NCI-H748 treated with DMSO at 0.1 percent for 48 hours (cell line): ENCODE measurements at places on chromosomes 11 and 22.

DNA sequence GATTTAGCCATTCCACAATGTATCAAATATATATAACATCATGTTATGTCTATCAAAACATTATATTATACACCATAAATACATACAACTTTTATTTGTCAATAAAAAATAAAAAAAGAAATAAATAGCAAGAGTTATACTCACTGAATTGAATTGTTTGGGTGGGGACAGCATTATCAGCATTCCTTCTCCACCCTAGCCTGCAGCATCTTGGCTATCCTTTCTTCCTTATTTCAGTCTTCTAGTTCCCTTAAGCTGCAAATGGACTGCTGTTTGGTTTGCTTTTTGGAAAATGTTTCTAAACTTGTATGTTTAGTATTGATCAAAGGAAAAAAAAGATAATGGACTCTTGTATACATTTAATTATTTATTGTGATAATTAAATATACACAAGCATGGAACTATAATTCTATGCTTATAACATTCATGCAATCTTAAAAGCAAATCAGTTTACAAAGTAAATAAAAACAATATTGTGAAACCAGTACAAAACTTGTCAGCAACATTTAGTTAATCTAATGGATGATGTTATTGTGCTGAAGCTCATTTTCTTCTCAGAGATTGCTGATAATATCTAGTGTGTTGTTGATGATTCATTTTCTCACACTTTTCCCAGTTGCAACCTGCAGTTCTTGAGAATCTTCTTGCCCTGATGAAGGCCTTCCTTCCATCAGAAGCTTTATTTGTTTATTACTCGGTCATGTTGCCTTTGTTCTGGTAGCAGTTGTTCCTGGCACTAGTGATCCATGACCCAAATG, 5.0 kb downstream of the ARHGAP42 start:
- DNase-seq: no peak

DNA sequence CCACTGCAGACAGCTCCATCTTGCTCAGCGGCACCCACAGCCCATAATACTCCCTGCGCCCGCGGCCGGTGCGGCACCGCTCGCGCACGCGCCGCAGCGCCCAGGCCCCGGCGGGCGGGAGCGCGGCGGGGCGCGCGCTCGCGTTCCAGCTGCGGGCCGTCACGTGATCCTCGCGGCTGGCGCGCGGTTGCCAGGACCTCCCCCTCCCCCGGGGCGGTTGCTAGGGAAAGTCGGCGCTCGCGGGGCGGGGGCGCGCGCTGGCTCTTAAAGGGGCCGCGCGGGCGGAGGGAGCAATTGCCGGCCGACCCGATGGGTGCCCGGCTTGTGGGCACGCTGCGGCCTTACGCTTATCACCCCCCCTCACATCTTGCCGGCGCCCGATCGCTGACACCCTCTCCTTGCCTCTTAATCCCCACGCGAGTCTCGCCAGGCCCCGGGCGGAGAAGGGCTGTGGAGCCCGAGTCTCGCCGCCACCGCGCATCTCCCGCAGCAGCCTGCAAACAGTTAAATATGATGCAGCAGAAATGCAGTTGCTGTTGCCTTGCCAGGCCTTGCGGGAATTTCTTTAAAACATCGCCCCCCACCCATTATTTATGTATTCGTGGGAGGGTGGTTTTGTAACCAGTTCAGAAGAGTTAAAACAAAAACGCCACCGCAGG, at the start of gene CBX6:
CBX6 (minus strand) TSS at position 45 of the 659 bp plus-strand sequence; CDS start at position 19, 26 bp downstream.
- DNase-seq: peak; percentile 57

DNA sequence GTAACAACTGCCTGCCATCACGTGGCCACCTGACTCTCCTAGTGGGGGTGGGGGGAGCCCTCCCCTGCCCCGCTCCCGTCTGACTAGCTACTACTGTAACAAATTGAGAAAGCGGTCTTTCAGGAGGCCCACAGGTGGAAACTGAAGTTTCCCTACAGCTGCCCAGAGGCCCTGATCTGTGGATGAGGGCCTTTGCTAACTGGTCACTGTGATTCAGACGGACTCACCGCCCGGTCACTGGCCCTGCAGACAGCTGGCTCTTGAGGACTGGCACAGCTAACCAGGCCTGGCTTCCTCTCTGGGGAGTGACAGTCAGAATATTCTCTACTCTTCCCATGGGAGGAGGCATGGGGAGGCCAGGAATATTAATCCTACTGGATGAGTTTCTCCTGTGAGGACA, 116.8 kb downstream of the ARHGAP8 start:
- no peak for DNase-seq

- peak; percentile 87 for DNase-seq
Measured at GRCh38 chr11:102783720-102784119, 3.3 kb upstream of the MMP10 start.

DNA sequence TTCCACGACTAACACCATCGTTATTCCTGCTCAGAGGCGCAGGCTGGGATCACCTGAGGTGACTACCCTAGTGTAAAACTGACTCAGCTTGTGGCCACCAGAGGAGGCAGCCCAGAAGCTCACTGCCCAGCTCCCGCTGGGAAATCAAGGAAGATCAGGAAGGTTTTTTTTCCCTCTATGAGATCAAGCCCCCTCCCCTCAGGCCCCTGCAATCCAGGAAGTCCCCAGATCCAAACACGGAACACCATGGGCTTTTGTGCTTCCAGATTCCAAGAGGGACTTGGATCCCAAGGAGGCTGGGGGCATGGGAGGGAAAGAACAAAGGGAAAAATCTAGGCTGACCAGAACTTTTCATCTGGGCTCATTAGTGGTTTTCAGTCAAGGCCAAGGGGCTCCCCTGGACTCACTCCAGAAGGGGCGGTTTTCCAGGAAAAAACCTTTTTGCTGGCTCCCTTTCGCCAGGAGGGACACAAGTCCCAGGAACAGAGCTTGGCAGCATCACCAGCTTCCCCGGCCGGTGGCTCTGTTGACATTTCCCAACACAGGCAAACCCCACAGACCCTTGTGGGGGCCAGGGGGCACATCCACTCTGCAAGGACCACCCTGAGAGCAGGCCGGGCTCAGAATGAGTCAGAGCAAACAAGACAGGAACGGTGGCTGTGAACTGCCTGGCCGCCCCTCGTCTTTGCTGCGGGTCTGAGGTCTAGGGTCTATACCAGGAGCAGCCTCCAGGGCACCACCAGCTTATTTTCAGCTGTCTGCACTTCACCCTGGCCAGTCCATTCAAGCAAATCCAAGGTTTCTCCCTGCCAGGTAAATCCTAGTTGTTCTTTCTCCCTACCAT, 36.8 kb downstream of the MYH9 start:
- DNase-seq: no peak

- DNase-seq: no peak
Measured at GRCh38 chr11:35257281-35257680, 118.3 kb downstream of the CD44 start.

- no peak for DNase-seq
Measured at GRCh38 chr11:72243173-72244059, 560 bp downstream of the PHOX2A start.
